ENCODE measurements at places on chromosomes 7 and 10.

DNA sequence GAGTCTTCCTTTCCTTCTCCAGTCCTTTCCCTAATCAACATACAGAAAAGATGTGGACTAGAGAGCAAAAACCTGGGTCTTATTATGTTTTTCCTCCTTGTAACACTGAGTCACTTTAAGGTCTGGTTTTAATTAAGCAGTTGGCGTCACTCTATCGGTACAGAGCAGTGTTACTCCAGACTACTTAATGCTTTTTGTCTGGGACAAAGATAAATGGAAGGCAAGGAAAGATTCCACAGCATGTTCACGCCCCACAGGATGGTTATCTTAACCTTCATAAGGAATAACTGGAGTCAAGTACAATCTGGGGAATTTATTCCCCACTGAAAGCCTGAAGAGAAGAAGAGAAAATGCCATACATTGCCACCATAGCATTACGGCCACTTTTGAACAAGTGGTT, 145.7 kb downstream of the ELAPOR2 start:
- no peak for DNase-seq

DNA sequence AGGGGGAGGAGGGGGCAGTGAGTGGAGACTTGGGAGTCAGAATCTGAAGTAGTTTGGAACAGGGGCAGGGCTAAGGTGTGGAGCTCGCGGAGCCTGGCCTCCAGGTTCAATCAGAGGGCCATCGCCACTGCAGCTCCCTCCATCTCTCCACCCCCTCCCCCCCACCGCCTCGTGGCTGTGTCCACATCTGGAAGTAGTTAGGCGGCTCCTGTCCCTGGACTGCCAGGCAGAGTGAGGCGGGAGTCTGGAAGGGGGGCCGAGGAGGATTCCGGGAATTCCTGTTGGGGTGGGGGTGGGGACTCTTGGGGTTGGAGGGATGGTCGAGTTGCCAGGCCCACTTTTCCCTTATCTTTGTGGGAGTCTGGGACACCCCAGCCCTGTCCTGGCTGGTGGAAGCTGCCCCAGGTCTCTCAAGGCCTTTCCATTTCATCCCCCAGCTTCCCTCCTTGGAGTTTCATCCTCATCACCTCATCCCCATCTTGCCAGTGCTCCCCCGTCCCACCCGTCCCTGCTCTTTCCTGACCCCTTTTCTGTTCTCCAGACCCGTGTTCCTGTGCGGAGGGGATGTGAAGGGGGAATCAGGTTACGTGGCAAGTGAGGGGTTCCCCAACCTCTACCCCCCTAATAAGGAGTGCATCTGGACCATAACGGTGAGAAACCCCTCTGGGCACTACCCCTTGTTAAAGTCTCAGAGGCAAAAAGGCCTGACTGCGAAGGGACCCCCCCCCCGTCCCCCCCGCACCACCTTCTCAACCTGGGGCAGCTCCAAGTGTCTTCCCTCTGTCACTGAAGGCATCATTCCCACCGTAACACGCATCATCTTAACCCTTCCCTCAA, 944 bp downstream of the PCOLCE start:
- DNase-seq, result no peak

GRCh38 chr7:92447345-92448204, at the start of gene GATAD1:
TSS of gene GATAD1 (plus strand) at chr7:92447482. CDS start at chr7:92447730, 248 bp downstream.
- DNase-seq, result peak; percentile 81

GRCh38 chr10:66835400-66835799, 90.4 kb upstream of the LRRTM3 start:
- DNase-seq, result no peak

- no peak for DNase-seq
Observed at GRCh38 chr10:50351483-50352146, 100.3 kb upstream of the ASAH2 start.

DNA sequence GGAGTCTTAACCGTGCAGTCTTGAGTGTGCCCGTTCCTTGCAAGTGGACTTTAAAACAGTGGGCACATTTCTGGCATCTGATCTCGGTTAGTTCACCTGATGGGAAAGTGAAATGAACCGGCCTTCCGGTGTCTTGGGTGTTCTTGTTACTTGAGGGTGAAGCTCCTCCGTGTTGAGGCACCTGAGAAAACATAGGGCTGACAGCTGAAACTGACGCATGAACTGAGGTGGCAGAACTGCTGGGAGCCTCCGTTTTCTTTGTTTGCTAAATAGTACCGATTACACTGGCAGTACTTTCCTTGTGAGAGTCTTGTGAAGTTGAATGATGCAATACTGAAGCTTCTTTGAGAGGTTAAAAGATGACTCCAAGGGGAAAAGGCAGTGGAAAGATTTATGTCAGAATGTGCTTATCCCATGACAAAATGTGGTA, 62.8 kb upstream of the SAMD8 start:
- DNase-seq, result no peak

GRCh38 chr10:34954142-34954541, 136.0 kb downstream of the CUL2 start:
- DNase-seq, result no peak

DNA sequence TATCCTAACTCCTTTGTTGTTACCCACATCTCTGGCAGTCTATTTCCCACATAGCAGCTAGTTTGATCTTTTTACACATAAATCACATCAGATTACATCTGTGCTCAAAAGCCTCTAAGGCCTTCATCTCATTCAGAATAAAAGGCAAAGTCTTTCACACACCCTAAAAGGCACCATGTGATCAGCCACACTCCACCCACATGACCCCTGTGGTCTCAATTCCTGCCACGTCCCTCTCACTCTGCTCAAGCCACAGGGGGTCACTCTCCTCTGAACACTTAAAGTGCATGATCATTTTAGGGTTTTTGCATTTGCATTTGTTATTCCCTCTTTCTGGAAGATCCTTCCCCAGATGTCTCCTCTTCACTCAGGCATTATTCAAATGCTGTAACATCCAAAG, 30.8 kb downstream of the ELAPOR2 start:
- DNase-seq, result no peak

DNA sequence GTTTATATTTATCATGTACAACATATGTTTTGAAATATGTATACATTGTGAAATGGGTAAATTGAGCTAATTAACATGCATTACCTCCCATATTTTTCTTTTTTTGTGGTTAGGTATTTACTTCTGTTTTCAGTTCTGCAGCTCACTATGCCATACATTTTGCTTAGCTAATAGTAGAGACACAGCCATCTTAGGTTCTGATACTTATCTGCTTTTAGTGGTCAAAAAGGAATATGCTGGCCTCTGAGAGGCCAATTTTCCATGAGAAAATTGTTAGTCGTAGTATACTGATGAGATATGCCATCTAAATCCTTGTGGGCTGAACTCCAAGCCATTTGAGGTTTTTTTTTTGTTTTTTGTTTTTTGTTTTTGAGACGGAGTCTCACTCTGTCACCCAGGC, 31.0 kb downstream of the SGPL1 start:
- no peak for DNase-seq

DNA sequence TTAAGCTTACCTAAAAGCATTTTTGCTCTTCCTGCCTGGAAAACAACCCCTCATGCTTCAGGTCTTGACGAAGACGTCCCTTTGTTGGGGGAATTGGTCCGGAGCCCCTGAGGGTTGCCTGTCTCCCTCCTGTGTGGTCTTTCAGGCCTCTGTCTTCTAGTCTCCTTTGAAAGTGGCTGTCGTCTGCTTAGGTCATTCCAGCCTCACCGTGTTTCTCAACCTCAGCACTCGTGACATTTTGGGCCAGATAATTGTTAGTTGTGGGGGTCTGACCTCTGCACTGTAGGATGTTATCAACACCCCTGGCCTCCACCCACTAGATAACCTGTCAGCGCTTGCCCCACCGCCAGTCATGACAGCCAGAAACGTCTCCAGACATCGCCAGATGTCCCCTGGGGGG, 219.1 kb downstream of the TCF7L2 start:
- no peak for DNase-seq

- no peak for DNase-seq
Observed at GRCh38 chr7:1404898-1405548, 54.2 kb downstream of the MICALL2 start.

- no peak for DNase-seq
Observed at GRCh38 chr7:50676740-50677637, 105.7 kb downstream of the GRB10 start.

- no peak for DNase-seq
Observed at GRCh38 chr7:106248600-106248999, 36.2 kb downstream of the NAMPT start.

DNA sequence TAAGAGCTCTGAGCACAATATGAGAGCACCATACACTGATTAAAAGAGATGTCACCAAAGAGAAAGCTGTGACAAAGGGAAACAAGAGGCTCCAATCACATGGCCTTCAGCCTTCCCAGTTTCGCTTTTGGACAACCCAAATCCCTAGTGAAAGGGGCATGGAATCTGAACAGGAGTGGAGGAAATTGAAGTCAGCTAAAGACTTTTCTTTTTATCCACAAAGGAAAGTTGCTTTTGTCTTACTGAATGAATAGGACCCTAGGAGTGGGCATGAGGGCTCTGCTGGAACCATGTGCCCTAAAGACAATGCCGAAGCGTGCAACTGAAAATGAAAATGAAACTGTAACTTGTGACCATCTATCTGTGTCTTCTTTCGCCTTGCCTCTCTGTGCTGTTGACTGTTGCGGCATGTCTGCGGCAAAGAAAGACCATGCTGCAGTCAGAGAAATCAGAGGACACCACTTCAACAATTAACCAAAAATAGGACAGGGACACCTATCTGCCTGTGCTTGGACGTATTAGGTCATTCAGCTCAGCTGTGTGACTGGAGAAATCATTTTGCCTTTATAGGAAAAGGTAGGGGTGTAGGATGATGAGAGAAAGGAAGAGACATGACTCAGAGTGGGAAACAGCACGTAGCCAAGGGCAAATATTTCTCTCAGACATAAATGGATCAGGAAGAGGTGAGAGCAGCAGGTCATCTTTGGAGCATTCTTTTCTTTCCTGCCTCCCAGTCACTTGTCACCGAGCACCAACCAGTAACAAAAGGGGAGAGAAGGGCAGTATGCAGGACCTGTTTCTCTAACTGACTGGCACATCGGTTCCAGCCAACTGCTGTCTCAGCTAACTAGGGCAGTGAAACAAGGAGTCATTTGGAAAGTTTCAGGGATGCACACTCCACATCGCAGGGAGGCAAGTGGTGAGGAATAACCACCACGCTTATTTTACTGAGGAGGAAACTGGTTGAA, 12.3 kb downstream of the CAV2 start:
- peak; percentile 28 for DNase-seq

GRCh38 chr10:126270111-126270510, 118.2 kb downstream of the ADAM12 start:
- no peak for DNase-seq

DNA sequence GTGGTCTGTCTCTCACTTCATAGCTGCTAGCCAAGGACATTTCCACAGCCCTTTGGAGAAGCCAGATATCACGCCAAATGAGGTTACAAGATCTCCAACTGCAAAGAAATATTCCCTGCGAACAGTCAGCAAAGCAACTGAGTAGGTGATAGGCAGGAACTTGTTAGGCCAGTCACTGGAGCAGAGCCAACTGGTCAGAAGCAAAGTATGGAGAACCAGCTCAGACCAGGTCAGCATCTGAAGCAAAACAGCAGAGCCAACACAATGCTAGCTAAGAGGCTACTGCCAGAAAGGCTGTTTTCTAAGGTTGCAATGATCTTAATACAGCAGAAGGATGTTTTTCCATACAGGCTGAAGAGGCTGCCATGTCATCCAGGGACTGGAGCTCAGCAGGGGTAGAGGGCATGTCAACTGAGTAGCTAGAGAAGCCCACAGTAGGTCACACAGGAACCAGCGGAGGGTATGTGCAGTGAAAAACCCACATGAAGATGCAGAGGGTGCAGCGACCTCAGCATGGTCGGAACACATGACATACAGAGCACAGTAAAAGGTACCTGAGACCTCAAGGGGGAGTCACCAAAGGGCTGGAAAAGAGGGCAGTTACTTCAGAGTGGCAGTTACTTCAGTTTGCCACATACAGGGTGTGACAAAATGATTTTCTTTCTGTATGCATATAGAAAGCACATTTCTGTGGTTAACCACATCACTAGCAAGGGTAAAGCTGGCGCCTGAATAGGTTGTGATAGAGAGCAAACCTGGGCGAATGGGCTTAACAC, 8.9 kb downstream of the SEC31B start:
- DNase-seq, result no peak

GRCh38 chr7:16419859-16420258, 1.5 kb downstream of the CRPPA start:
- DNase-seq, result no peak

GRCh38 chr10:72390764-72391163, 36.0 kb upstream of the DNAJB12 start:
- no peak for DNase-seq

DNA sequence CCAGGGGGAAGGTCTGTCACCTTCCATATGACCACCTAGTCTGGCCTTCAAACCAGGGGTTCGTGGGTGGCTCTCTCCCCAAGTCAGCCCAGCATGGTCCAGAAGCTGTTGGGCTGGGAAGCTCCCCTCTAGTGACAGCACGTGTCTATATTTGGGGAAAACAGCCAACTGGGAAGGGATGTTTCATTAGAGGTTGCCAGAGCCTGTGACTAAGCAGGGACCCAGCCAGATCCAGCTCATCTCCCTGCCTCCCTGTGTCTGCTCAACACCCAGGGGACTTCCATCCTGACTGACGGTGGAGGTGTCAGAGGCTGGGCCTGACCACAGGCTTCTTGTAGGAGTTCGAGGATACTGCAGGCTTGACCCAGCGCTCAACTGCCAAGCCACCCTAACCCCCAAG, 10.5 kb downstream of the STYXL1 start:
- DNase-seq, result no peak

- DNase-seq, result no peak
Observed at GRCh38 chr7:151080067-151080521, 515 bp downstream of the FASTK start.

DNA sequence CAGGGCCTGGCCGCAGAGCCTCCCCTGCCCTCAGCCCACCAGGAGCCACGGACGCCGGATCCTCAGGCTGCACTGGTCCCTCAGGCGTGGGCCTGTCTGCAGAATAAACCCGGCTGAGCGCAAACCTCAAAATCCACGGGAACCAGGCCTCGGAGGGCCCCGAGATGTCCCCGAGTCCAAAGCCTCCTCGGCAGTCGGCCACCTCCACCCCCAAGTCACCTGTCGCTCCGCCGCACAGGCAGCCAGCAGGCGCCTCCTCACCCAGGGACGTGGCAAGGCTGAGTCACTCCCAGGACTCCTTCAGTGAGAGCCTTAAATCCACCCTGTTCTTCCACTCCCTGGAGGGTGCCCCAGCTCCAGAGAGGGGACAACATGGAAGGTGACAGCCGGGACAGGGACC, 33.2 kb downstream of the STK32C start:
- DNase-seq, result no peak

GRCh38 chr7:113797420-113798010, 121.3 kb downstream of the PPP1R3A start:
- no peak for DNase-seq

DNA sequence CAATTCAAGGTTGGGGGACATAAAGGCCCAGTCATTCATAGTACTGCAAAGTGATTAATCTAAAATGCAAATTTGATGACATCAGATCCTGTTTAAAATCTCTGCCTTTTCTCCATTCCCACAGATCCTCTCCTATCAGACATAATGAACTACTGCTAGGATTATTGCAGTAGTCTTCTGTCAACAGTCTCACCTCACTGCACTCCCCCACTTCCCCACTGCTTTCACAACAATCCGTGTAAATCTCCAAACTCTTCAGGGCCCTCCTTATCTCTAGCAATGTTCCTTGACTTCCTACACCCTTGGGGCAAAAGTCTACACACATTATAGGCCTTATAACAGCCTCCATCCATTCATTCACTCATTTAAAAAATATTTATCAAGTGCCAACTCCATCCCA, 112.4 kb downstream of the KBTBD2 start:
- no peak for DNase-seq

All from memory B cell (primary cell).